ENCODE measurements at places on chromosomes 3 and 15. TPM values are rescaled to one million over a fixed set of nuclear protein-coding genes. Genes with fewer than 3 reads are reported as not detected.

DNA sequence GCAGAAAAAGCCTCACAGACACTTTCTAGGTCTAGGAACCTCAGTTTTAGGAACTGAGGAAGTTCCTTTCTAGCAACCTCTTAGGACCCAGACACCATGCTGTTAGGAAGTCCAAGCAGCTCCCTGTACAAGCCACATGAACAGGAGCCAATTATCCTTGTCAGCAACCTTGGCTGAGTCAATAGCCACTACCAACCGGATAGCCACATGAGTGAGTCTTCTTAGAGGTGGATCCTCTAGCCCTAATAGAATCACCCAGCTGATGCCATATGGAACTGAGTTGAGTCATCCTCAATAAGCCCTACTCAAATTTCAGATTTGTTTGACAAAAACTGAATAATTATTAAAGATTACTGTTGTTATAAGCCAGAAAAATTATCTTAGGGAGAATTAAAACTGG is 256.2 kb downstream of the NLGN1 start:
- DNase-seq = no peak

CPLX3 gene
- not detected for total RNA-seq

GRCh38 chr3:161913786-161914389 is 417.3 kb downstream of the OTOL1 start:
- DNase-seq = no peak

DNA sequence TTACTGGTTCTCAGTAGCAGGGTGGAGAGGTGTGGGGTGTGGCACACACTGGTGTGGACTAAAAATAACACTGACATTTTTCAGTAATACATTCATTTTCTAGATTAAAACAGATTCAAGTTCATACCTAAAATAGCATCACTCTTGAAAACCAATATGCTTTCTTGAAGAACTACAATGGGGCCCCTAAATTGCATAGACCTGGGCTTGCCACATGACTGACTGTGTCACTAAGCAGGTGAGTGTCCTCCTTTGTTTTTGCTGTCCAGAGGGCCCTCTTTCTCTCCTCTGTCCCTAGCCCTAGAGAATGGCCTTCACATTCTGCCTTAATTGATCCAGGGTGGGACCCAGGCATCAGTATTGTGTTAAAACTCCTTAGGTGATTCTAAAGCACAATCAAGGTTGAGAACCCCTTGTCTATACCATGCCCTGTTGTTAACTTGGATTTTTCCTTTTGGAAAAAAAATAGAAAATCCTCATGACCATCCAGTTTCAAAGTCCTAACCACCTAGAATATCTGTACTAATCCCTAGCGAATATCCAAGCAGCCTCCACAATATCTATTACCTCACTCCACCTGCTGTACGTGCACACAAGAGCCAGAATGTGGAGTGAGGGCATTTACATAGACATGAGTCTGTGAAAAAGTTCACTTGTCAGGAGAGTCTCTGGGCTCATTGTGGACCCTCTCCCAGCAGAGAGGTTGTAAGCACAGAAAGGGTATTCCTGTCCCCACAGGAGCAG is 18.7 kb upstream of the TMEM41A start:
- DNase-seq = no peak

CTNNB1 gene
- 118 TPM for total RNA-seq

DNA sequence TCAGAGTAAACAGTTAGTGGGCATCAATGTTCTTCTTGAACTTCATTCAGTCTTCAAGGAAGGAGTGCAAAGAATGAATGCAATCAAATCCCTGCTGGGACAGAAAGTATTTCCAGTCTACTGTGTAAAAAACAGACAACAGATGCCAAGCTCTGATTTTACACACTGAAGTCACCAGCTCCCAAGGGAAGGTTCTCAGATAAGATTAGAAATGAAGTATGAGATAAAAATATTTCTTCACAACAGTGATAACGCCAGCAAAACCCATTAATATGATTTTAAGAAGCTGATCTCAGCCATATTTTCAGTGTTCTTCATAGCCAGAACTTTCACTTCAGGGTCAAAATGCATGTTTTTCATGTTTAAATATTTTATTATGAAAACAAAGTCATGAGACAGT is 265.6 kb downstream of the CTNNB1 start:
- no peak for DNase-seq

- DNase-seq = no peak
Observed at GRCh38 chr3:41126472-41126871, 72.8 kb upstream of the CTNNB1 start.

DNA sequence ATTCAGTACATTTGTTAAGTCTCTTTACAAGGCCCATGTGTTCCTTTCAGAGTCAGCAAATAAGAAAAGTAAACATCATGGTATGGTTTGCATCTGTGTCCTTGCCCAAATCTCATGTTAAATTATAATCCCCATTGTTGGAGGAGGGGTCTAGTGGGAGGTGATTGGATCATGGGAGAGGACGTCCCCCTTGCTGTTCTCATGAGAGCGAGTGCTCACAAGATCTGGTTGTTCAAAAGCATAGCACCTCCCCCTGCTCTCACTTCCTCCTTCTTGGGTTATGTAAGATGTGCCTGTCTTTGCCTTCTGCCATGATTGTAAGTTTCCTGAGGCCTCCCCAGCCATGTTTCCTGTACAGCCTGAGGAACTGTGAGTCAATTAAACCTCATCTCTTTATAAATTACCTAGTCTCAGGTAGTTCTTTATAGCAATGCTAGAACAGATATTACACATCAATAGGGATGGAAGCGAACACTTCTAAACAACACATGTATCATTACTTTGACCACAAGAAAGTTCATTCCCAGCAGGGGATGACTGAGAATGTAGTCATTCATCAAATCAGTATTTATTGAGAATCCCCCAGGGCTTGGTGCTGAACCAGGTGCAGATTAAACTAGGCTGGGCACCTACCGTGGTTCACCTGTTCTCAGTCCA is 4.1 kb downstream of the EFCAB12 start:
- DNase-seq = no peak
